ENCODE measurements at places on chromosomes 16 and 17. TPM values are rescaled to one million over a fixed set of nuclear protein-coding genes. Genes with fewer than 3 reads are reported as not detected.

DNA sequence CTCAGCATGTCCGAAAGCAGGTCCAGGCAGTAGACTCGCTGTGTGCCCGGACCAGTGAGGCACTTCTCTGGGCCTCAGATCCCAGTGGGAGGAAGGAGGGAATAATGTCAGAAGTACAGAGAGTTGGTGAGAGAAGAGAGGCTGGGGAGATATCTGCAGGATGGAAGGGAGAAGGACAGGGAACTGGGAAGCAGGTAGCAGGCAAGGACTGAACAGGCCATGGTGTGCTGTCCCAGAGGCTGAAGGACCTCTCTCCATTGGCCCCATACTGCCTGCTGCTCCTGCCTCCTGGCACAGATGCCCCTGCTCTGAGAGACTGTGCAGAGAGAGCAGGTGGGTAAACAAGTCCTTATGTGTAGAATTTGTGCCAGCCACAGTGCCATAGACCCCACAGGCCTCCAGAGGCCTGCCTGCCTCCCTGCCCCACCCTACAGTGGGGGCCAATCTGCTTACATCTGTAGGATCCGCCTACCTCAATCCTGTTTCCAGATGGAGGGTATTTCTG is 34.2 kb upstream of the CRHR1 start:
- no peak for DNase-seq

GRCh38 chr16:15966420-15966819 is 17.0 kb downstream of the ABCC1 start:
- DNase-seq = no peak

GRCh38 chr17:79679631-79680317 is 51.0 kb upstream of the ENPP7 start:
- DNase-seq = no peak

The CARD14 gene
- 0.57 TPM for polyA plus RNA-seq

DNA sequence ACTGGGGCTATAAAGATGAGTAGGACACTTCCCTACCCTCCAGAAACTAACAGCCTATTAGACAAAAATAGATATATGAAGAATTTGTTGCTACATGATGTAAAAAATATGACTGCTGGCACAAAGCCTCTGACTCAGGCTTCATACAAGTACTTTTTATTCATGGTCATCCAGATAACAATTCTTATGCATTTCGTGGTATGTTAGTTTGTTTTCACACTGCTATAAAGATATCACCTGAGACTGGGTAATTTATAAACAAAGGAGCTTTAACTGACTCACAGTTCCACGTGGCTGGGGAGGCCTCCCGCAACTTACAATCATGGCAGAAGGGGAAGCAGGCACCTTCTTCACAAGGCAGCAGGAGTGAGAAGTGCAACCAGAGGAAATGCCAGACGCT is 112.5 kb upstream of the HLF start:
- no peak for DNase-seq

DNA sequence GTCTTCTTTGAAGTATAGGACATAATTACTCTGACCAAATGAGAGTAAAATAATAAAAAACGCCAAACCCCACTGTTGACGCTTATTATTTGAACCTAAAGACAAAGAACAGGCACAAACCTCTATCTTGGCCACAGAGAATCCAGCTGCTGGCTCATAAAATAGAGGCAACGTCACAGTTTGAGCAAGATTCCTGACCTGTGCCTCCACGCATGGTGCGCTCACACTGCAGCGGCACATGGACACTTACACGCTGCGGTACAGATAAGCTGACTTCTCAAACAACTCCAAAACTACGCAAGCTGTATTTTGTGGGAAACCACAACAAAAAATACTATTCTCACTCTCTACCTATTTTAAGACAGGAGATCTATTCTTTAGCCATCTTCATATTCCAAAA is 38.8 kb upstream of the TRAP1 start:
- DNase-seq = no peak

- DNase-seq = no peak
Measured at GRCh38 chr16:56191835-56192634, 746 bp downstream of the GNAO1 start.

The MC1R gene
- polyA plus RNA-seq = 3.2 TPM

Measured in right renal cortex interstitium (tissue), 3 donors.